Astrocyte (in vitro differentiated cells and primary cell): ENCODE measurements at places on chromosomes 16 and 17. TPM values are rescaled to one million over a fixed set of nuclear protein-coding genes. Genes with fewer than 3 reads are reported as not detected.

GPRC5C gene
- 65.3 and 70.4 TPM in 2 replicates for total RNA-seq

OMG gene
- total RNA-seq: not detected in 2 replicates

IL32 gene
- total RNA-seq: 27.8 and 43.8 TPM in 2 replicates

MFSD11 gene
- total RNA-seq: 20.1 and 20.9 TPM in 2 replicates

CES5A gene
- total RNA-seq: not detected in 2 replicates

PPP1R27 gene
- 0.65 TPM in 1 of 2 replicates, not detected in the other for total RNA-seq

DUS1L gene
- 55.1 and 59.5 TPM in 2 replicates for total RNA-seq

NIP7 gene
- total RNA-seq: 34.3 and 35.7 TPM in 2 replicates

GRCh38 chr17:10050597-10051101, 145.6 kb upstream of the RCVRN start:
- no peak for DNase-seq

DNA sequence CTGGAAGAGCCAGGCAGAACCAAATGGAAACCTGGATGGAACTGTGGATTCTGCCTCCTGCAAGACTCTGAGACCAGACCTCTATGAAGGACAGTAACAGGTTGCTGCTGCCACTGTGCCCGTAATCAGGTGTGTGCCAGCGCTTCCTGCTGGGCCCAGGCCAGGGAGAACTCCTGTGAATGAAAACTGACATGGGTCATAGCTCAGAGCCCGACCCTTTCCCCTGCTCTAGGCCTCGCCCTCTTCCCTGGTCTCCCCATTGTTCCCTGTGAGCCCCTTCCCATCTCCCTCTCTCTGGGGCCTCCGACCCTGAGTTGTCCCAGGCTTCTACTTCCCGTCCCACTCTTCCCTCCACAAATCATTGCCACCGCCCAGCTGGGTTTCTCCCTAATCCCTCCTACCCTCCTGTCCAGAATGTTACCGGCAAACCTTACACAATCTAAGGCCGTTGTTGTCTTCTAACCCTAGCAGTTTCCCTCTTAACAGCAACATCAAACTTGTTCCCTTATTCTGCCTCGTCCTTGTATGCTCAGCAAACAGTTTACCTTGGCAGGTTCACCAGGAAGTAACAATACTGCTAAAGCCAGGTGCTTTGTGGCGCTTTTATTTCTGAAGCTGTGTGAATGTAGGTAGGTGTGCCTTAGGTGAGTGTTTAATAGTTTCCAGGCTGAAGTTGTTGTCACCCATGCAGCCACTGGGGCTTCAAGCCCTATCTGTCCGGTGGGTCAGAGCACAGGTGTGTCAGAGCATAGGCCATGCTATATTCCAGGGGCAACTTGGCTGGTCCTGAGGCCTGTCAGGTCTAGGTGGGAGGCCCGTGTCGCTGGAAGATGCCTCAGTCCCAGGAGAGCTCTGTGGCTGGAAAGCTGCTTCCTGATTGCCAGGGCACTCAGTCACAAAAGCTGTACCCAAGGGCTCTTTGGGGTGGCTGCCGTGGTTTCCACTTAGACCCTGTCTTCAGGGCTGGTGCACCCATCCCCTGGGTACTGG, 32.0 kb downstream of the SMPD3 start:
- no peak for DNase-seq

DNA sequence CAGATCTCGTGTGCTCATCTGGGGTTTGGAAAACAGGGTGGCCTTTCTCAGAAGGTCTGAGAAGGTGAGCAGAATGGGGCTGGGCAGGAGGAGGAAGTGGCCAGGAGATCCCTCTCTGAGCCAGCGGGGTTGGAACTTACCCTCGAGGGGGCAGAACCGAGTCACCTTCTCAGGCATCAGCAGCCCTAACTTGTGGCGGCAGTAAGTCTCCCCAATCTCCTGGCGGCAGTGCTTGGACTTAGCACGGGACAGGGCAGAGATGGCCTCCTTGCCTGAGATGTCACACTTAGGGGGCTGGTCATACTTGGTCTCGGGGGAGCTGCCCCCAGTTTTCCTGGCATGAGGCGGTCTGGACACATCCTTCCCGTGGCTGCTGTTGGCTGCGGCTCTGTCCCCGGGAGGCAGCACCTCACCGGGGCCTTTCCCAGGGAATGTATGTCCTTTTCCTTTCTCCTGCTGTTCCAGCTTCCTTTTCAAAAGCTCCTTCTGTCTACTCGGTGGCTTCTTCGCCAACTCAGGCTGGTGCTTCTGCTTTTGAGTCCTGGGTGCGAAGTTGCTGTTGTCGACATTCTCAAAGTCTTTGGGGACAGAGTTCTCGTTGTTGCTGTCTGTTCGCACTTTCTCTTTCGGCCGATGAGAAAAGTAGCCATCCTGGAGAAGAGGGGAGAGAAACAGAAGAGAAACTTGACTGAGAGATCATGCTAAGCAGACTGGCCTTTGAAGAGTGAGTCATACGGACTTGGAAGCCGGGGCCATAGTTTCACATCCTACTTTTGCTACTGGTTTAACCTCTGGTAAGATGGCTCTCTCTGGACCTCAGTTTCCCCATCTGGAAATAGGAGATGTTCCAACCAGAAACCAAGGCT, 211.7 kb downstream of the XYLT1 start:
- no peak for DNase-seq

GRCh38 chr16:77897129-77897437, 108.7 kb downstream of the VAT1L start:
- DNase-seq: no peak

DNA sequence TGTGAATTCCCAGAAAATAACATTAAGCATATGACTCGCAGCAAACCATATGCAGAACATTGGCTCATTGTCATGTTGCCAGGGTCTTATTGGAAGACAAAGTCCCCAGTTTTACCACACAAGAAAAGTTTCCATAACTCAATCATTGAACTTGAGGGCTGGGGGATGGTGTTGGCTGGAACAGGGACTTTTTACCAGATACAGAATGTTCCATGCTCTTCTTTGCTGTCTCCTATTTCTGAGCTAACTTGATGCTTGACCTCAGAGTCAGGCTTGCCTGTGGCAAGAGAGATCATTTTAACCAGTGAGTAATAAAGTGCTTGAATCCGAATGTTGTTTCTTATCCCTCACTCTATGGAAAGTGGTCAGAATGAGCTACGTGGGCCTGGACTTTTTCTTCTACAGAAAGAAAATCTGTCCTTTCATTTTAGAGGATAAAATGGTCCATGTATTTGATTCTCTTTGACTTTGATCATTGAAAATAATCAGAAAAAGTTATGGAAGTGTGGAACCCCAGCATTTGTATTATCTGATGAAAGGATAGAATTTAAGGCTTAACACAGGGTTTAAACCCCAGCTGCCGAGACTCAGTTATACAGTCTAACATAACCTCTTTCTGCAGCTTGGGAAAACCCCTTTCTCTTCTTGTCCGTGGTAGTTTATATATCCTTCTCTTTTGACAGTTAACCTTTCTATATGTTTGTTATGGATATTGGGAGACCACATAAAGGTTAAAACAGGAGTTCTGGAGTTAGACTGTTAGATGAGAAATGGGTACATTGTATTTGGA, 67.0 kb downstream of the TUBD1 start:
- DNase-seq: peak; percentile 88

GRCh38 chr17:8776248-8776647, 17.9 kb upstream of the SPDYE4 start:
- no peak for DNase-seq

DNA sequence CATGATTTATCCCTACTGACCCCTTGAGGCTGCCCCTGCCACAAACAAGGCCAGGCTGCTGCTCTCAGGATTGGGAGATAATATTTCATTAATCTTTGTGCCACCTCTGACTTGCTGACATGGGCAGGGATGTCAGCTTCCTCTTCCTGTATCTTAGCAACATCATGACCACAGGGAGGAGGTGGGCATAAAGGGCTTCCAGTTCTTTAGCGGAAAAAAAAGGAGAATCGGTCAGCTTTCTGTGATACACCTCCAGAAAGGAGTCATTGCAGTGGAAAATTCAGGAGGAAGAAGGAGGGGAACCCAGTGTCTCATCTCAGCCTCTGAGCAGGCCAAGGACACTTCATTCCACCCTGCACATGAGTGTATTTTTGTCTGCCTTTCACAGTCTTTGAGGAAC, 206.8 kb upstream of the SDK2 start:
- DNase-seq: no peak

DNA sequence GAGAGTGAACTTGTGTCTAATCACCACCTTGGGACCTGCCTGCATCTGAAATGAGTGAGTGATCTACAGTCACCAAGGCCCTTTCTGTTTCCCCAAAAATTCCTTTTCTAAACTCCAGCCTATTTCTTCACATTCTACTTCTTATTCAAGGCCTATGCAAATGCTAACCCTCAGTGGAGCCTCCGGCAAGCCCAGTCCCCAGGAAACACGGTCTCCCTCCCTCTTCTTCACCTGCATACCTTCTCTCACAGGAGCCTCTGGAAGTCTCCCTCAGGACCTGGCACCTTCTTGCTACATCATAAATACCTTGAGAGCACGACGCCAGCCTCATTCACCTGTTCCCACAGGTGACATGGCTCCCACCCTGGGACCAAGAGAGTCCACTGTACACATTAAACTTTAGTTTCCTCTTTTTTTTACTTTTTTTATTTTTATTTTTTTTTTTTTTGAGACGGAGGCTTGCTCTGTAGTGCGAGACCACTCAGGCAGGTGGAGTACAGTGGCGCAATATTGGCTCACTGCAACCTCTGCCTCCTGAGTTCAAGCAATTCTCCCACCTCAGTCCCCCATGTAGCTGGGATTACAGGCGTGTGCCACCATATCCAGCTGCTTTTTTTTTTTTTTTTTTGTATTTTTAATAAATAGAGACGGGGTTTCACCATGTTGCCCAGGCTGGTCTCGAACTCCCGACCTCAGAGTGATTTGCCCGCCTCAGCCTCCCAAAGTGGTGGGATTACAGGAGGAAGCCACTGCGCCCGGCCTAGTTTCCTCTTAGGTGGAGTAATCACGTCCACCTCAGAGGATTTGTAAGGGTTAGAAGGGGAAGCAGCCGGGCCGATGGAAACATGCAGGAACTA, 97.3 kb downstream of the ANKRD11 start:
- DNase-seq: no peak

DNA sequence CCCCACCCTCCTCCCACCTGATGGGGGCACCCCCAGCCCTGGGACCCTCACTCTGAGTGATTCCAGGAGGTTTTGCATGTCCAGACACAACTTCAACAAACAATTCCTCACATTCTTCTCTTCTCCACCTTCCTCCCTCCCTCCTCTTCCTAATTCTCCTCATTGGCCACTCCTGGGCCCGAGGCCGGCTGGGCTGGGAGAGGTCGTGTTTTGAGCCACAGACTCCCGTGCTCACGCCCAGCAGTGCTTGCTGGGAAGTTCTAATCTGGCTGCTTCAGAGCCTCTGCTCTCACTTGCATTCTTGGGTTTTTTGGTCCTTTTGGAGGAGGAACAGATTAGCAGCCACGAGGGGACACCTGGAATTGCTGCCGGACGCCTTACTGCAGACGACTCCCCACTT, 157.0 kb downstream of the NTN1 start:
- DNase-seq: no peak

GRCh38 chr17:67523101-67523500, 146.0 kb downstream of the PITPNC1 start:
- no peak for DNase-seq
